A549 treated with Hydrocortisone at 1 μM for 4 hours (cell line): ENCODE measurements at places on chromosomes 1 and 21. TPM values are rescaled to one million over a fixed set of nuclear protein-coding genes. Genes with fewer than 3 reads are reported as not detected.

The RGSL1 gene
- total RNA-seq: not detected in 5 replicates

The CNR2 gene
- total RNA-seq: 0.01 TPM in 1 of 5 replicates, not detected in the others

The RPL5 gene
- 1,156 to 1,209 TPM (median 1,181 TPM) in 5 replicates for total RNA-seq

The KIAA1614 gene
- 0.74 to 1.2 TPM (median 0.96 TPM) in 5 replicates for total RNA-seq

The NBPF12 gene
- total RNA-seq: 4.7 to 7.5 TPM (median 6.1 TPM) in 5 replicates

The KCNA2 gene
- total RNA-seq: 0.01 to 0.08 TPM (median 0.03 TPM) in 5 replicates

The TENT5C gene
- 0.05 to 0.17 TPM (median 0.08 TPM) in 5 replicates for total RNA-seq

The PLCH2 gene
- total RNA-seq: 0.24 to 0.43 TPM (median 0.33 TPM) in 5 replicates
